Stimulated activated CD8-positive, alpha-beta memory T cell treated with anti-CD3 and anti-CD28 coated beads, Interleukin-7, amount 100 ng/mL, for 24 hours (primary cell): ENCODE measurements at places on chromosomes 5 and 9.

GRCh38 chr5:52638732-52639131 is 149.0 kb upstream of the ITGA1 start:
- DNase-seq: no peak

DNA sequence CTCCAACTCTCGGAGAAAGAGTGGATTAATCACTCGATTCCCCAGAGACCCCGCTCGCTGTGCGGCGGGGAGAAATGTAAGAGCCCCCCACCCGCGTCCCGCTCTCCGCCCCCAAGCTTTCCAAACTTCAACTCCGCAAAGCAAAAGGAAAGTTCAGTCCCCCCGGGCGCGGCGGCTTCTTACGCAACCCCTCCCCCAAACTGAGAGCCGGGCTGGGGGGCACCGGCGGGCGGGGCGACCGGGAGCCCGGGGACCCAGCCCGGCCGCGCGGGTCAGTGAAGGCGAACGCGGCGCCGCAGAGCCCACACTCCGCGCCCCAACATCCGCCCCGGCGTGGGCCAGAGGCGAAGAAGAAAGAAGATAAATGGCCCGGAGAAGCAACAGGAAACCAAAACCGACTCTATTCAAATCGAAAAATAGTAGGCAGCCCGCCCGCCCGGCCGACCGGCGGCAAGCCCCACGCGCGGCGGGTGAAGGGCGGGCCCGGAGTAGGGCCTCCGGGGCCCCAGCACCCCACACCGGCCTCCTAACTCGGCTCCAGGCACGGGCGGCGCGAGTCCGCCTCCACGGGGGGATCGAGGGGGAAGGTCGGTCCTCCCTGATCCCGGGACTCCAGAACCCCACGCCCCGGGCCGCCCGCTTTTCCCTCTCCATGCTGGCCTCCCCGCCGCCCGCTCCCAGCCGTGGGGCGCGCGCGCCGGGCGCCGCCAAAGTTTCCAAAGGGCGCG is 720 bp downstream of the NOTCH1 start:
- DNase-seq: no peak

DNA sequence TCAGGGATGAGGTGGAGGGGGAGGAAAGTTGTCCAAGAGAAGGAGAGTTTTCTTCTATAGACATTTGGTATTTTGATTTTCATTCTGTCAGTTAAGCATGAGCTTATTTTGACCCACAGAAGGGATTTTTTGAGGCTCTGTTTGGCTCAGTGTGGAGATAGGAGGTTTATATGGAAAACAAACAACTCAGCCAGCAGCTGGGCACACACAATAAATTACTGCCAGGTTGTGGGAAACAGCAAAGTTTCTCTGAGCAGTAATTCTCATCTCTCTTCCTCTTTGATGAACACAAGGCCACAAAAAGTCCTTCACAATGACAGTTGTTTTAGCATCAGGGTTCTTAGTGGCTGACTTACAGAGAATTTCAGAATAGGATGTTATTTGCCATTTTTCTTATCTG is 486.1 kb downstream of the KDM4C start:
- no peak for DNase-seq

DNA sequence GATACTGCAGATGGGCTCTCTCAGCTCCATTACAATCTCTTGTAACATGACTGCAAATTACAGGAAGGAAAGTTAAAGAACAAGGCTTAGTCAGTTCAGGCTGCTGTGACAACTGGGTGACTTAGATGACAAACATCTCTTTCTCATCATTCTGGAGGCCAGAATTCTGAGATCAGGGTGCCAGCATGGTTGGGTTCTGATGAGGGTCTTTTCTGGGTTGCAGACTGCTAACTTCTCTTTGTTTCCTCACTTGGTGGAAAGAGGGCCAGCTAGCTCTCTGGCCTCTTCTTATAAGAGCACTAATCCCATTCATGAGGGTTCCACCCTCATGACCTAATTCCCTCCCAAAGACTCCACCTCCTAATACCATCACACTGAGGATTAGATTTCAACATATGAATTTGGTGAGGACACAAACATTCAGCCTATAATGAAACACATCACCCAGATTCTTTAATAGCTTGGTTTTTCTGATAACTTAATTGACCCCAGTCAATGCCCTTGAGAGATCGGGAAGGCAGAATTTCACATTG is 73.6 kb upstream of the MAMDC2 start:
- no peak for DNase-seq

- DNase-seq: no peak
Measured at GRCh38 chr9:16318516-16319060, 551.9 kb downstream of the BNC2 start.
